ENCODE measurements at places on chromosomes 4 and X. TPM values are rescaled to one million over a fixed set of nuclear protein-coding genes. Genes with fewer than 3 reads are reported as not detected.

DNA sequence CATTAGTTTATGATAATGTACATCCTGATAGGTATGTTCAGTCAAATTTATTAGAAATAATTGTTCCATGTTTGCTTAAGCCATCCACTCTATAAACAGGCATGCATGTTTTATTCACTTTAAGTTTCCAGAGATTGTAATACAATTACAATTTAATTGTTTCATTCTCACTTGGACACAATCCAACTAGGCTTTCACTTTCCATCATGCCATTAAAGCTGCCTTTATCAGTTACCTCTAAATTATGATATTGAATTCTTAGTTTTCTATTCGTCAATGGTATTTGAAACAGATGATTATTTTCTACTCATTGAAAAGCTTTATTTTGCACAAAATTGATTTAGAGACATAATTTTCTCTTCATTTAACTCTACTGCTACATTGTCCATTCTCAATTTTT, 1196.3 kb downstream of the RAPGEF2 start:
- DNase-seq = no peak

DNA sequence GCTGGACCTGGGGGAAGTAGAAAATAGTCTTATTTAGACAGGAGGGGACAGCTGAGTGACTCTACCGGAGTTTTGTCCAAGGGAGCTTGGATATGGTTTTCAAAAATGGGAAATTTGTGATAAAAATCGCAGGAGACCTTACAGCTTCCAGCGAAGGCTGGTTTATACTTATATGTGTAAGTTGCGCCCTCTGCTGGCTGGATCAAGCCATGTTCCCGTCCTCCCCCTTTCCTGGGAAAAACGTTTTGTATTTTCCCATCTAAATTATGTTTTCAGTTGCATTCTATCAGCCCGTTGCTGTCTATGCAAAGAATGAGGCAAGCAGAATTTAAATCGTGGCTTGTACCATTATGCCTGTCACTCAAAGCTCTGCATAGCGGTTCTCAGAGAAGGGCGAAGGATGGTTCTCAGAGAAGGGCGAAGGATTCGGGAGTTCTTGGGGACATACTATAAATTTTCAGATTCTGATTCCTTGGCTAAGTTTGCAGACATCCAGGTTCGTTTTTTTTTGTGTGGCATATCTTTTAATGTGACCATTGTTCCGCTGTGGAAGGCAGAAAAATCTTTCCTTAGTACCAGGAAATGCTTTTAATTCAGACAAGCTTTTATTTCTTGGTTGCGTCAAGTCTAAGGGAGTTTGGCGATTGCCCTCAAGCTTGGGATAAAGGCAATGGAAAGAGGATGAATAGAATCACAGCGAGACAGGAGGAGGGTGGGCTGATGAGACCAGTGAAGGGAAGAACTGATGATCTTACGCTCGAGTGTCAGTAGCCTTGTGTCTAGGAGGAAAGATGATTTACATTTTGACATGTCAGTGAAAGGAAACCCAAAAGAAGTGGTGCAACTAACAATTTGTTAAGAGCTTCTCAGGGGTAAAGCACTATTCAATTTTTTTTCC, 128.5 kb upstream of the ARX start:
- DNase-seq = peak; percentile 64

GRCh38 chr4:45621971-45622370, 501.9 kb downstream of the GABRG1 start:
- DNase-seq = no peak

DNA sequence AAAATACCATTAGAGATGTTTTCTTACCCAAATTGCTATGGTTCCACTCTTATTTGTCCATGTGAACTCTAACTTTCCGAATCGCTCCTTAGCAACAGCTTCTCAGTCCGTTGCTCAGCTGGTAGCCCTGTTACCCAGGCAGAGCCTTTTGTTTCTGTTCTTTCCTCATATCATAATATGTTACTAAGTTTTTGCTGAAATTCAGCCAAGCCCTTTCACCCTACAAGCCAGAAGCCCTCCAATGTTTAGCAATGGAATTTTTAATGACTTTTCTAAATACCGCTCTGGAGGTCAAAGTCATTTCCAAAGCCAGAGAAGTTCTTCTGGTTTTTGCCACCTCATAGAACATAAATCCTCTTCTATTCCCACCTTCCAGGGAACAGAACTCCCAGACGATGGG, 1029.5 kb downstream of the C4orf33 start:
- DNase-seq = no peak

DNA sequence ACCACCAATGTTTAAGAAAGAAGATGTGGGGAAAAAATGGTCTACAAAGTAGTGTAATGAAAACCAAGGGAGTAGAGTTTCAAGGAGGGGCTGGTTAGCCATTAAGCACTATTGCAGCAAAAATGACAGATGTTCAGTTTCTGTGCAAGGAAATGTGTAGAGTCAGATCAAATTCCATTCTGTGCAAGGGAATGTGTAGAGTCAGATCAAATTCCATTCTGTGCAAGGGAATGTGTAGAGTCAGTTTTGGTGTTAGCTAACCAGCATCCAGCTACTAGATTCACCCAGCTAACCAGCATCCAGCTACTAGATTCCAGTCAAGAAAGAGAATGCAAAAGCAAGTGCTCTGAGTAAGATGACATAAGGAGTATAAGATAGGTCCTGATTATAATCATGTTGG, 208.8 kb downstream of the COX18 start:
- no peak for DNase-seq

CTSO gene
- 2.9 TPM for total RNA-seq

- no peak for DNase-seq
Observed at GRCh38 chrX:127877318-127877717, 174.9 kb downstream of the ACTRT1 start.

- DNase-seq = peak; percentile 4
Observed at GRCh38 chr4:180953572-180953971, 1289.6 kb upstream of the TENM3 start.

DNA sequence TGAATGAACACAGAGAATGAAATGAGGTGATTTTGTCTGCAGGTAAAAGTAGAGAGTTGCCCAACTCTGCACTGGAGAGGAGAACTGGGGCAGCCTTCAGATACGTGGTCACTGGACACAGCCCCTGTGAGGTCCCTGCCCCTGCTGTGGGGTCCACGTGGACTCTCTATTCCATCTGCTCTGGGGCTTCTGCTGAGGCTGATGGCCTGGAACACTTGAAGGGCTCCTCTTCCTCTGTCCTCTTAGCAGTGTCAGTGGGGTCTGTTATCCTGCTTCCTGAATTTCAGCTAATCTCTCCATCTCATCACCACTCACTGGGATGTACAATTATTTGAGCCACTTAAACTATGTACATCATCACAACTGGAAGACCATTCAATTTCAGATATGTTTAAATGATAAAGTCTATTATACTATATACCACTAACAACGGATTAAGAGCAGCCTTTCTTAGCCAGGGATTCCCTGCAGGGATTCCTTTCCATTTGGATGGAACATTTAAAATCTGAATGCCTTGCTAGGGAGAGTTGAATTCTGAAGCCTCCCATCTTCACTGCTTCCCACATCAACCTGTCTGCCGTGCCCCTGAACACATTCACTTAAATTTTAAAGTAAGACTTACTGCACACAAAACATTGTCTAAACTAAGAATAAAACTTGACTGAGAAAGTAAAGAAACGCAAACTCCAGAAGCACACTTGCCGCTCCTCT, 74.0 kb downstream of the CC2D2A start:
- DNase-seq = no peak

DNA sequence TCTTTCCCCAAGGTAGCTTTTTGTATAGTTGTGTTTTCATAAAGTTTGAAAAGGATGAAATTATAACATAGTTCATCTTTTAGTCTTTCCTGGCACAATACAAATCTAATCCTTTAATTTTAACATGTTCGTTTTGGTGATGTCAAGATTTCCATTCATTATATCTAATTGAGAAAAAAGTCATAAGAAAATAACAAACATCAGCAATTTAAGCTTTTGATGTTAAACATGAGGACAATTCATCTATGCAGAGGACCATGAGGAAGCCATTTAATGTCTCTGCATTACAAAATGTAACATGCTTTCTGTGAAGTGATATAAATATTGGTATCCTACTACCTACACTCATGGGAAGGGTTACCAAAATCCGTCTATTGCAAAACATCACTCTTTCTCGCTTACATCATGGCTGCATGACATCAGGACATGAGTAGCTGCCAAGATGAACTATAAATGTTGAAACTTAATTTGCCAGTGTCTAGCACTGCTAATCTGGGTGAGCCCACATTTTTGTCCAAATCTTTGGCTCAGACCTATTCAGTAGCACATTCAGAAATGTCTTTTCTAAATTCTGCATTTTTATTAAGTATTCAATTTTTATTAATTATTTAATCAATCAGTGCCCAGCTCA, 9.5 kb downstream of the EPGN start:
- peak; percentile 16 for DNase-seq

IKBKG gene
- 16.5 TPM for total RNA-seq

CLIC2 gene
- total RNA-seq = under 0.01 TPM

GRCh38 chr4:25958110-25958509, 44.1 kb downstream of the SMIM20 start:
- no peak for DNase-seq

DNA sequence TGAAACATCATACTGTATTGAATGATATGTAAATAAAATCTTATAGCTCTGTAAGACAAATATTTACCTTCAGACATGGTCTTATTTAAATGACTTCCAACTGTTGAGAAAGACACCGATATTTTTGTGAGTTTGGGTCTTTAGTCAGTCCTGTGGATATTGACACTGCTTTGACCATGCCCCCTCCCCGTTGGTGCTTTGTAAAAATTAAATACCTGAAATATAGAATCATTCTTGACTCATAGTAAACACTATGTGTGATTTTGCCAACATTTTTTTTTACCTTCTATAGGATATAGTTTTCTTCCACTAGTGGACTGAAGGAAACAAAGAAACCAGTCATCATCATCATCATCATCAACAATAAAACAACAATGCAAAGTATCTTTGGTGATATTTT, 114.3 kb upstream of the HS3ST1 start:
- DNase-seq = no peak

GRCh38 chr4:183600189-183600685, 58.7 kb downstream of the RWDD4 start:
- no peak for DNase-seq

DNA sequence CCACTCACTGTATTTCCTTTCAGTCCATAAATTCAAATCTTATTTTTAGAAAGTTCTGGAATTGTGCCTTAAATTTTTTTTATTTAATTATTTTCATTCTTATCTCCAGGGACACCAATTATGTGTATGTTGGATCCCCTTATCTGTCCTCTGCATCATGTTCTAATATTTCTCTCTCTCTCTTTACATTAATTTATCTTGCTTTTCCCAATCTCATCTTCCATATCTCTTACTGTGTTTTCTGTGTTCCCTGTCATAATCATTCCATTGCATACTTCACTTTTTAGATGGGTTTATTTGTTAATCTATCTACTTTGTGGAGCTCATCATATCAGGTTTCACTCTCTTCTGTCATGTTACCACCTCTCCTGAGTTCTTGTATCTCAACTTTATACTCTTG, 37.4 kb downstream of the PPP2R2C start:
- no peak for DNase-seq

- DNase-seq = no peak
Observed at GRCh38 chr4:18798123-18798522, 776.6 kb upstream of the LCORL start.

CXCL8 gene
- total RNA-seq = 3.3 TPM

GRCh38 chr4:165360041-165360695, 18.6 kb upstream of the CPE start:
- no peak for DNase-seq

- peak; percentile 45 for DNase-seq
Observed at GRCh38 chrX:130393451-130394074, 8.1 kb upstream of the GPR119 start.

- DNase-seq = peak; percentile 52
Observed at GRCh38 chrX:9522378-9523155, 57.7 kb downstream of the TBL1X start.

SPIN2A gene
- total RNA-seq = 0.18 TPM

DNA sequence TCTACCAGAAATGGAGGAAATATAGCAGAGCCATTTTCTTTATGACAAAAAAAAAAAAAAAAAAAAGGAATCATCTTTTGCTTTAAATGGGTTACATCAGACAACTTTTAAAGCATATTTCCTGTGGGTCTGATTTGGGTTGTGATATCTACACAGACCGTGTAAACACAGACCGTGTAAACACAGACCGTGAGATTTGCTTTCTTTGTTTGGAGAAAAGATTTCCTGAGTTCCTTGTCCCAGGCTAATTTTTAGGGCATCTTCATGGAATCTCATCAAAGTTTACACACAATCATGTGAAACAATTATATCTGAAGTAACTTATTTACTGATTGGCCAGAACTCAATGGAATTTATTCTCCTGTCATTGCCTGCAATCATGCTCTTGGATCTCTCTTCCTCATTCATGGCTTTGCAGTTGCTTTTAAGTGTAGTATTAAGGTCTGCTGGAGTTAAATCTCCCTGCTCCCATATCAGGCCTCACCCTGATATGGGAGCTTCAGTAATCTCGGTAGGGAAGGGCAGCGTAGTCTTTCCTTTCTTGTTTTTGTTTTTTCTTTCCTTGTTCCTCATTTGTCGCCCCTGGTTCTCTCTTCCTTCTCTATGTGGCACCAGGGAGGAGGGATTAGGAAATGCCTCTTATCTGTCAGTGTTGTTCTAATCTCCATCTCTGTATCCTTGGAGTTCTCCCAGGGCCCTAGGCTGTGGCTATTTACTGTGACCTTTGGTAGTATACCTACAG, 248.6 kb upstream of the JADE1 start:
- peak; percentile 77 for DNase-seq

COPS4 gene
- 107 TPM for total RNA-seq

- DNase-seq = no peak
Observed at GRCh38 chr4:83546786-83547185, 10.9 kb downstream of the GPAT3 start.

- DNase-seq = no peak
Observed at GRCh38 chr4:180962268-180962667, 1280.9 kb upstream of the TENM3 start.

RASSF6 gene
- total RNA-seq = not detected

DNA sequence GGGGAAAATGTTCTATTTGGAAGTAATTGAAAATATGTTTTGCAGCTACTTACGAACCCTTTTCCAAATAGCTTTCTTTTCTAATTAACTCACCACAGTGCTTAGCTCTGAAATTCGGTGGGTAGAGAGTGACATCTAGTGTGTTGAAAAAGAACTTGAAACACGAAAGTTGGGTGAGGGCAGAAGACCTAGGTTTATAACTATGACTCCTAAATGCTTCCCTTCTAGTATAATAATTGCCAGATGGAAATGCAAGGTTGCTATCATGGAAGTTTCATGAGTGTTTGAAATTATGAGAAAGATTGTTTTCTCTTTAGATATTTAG, 77.3 kb upstream of the NOCT start:
- DNase-seq = peak; percentile 65

- no peak for DNase-seq
Observed at GRCh38 chr4:167509551-167509950, 275.3 kb upstream of the SPOCK3 start.

NLGN4X gene
- total RNA-seq = not detected

PCDH18 gene
- total RNA-seq = 108 TPM

GRCh38 chr4:122542411-122543236, 78.2 kb downstream of the IL21 start:
- DNase-seq = peak; percentile 65

DNA sequence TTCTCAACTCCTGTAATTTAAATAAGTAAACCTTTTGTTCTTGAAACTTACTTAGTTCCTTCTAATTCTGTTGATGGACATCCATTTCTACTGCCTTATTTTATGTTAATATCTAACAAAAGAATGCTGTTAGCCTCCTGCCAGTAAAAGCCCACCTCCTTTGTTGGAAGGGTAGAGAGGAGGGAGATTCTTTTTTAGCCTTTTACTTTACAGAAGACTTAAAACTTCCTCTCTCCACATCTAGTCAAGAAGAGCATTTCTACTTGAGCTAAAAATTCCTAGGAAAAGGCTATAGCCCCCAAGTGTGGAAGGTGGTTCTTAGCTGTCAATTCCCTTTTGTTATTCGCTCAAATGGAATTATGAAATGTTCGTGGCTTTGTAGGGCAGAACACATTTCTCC, 118.7 kb downstream of the ZIC3 start:
- DNase-seq = no peak
